ENCODE measurements at places on chromosomes 5 and 9.

DNA sequence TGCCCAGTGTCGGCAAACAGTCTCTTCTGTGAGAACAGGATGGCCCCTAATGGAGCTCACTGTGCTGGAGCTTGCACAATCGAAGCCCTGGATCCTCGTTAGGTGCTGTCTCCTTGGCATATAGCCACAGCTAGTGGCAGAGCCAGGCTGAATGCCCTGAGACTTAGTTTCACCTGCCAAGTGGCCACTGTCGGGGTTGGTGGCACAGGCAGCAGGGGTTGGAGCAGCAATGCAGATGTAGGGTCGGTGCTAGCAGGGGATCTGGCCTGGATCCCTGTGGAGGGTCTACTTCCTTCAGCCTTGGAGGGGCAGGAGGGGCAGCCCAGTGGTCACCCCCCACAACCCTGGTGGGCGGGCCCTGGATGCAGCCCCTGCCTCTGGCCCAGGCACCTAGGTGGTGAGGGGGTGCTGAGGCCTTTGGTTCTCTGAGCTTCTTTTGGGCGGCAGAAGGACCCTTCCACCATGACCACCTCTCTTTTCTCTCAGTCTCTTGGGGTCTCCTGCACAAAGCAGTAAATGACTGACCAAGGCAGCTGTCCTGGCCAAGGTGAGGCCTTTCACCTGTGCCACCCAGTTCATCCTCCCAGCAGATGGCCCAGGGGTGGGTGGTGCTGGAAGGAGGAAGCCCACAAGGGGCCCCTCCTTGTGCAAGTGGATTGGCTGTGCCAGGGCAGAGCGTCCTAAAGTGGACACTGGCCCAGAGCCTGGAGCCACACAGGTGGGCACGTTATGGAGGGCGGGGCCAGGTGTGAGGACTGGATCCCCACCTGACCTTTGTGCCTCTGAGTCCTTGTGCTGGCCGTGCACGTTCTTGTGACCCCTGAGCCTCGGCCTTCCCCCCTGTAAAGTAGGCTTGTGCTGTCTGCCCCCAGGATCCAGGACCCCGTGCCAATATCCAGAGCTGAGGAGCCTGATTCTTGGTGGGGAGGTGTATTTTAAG is 44.8 kb downstream of the PHF2 start:
- DNase-seq, result no peak

- DNase-seq, result no peak
These were observed 90.3 kb downstream of the ADAMTSL1 start for GRCh38 chr9:18564018-18564880.

- DNase-seq, result peak; percentile 34
These were observed 60.2 kb downstream of the MELK start for GRCh38 chr9:36632892-36633291.

DNA sequence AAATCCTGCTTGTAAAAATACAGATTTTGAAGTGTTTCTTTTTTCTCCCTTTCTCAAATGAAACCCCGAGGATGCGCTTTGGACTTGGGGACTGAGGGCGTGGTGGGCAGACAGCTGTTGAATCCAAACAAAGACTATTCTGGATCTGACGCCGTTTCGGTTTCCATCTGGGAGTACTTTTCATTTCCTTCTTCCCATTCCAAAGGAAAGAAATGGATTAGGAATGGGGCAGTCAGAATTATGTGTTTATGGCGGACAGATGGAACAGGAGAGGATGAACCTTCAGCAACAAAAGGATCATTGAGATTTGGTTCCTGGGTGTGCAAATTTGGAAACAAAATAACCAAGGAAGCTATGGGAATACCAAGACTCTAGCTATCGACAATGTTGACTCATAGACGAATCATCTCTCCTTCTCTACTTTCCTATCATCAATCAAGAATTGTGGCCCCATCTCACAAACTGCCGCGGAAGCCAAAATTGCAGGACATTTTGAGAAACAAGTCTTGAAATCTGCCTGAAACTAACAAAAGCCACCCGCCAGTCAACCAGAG is 300.6 kb downstream of the PARP8 start:
- DNase-seq, result no peak

DNA sequence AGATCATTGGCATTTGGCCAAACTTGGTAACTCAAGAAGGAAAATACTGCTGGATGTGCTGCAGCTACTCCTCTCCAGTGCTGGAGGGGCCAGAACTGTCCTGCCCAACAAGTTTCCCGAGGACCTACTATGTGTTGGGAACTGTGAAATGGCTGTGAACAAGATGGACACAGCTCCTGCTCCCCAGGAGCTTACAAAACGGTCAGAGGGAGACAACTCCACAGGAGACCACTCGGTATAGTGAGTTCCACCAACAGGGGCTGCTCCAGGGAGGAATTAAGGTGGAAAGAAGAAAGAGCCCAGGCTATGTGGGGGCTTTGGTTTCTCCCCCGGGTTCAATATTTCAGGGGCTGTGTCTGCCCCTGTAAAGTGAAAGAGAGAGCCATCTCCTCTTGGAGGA is 78.8 kb downstream of the GNA14 start:
- no peak for DNase-seq

DNA sequence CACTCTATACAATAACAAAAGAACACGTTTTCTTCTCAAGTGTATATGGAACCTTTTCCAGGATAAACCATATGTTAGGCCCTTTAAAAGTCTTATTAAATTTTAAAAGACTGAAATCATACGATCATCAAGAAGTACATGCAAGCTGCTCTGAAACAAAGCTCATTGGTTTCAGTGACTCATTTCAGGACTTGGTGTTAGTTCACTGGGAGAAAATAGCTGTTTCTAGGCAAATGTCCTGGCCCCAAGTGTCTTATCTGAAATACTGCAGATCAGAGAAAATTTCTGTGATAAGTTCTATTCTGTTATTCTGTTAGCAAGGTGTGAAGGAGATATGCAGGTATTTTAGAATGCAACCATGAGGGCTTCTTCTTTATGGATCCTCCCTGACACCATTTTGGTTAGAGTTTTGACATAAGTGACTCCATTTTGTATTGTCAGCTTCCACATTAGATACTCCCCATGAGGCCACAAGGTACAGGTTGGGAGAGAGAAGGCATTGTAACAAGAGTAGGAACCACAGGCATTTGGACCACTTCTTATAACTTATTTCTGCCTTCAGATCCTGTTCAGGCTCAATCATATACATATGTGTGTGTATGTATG is 7.5 kb upstream of the CCDC180 start:
- peak; percentile 79 for DNase-seq

DNA sequence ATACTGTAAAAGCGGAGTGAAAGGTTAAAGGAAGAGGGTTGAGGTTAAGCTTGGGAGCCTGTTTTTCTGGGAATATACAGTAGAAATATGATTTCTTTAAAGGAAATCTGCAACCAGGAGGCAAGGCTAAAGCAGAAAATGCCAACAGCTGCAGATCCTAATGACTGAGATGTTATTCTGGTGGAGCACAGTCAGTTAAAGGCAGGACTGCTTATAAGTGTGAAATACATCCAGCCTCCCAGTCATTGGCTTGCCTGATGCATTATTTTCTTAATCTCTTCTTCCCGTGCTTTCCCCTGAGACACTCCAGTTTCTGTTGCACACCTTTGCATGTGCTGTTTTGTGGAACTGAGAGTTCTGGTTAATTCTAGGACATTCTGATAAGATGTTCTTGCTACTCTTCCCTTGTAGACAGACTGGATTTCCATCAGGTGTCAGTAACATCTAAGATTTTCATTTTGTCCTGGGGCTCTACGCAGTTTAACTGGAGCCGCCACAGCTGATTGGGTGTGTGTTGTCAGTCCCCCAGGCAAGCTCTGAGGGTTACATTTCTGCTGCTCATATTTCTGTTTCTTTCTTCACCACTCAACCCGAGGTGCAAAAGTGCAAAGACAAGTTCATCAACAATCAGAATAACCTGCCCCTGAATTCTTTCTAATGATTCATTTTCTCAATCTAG is 44.4 kb downstream of the CAST start:
- DNase-seq, result peak; percentile 9

- DNase-seq, result peak; percentile 13
These were observed 80.3 kb downstream of the IQGAP2 start for GRCh38 chr5:76483433-76483832.

DNA sequence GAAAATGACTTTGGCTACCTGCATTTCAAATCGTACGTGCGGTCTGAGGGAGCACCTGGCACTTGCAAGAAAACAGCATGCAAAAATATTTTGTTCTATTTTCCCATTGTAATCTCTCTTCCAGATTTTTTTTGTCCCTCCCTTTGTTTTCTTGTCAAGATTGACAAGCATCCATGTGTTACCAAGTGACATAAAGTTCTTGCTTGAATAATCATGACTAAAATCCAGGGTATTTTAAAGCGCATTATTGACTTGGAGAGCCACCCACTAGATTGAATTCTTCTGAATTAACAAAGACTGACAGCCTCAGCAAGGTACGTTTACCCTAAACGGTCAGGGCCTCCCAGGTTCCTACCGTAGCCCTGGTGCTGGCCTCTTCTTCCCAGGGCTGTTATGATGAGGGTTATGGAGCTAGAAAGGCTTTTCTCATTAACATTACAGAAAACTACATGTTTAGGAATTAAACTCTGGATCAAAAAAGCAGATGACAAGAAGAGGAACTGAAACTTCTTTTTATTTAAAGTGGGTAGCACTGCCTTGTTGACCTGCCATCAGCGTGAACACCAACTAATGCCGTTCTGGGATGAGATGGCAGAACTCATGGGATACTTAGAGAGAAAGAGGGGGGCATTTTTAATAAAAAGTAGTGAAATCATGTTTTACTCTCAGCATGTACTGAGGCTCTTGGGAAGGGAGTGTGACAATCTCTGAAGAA is 297.0 kb downstream of the EFNA5 start:
- no peak for DNase-seq

DNA sequence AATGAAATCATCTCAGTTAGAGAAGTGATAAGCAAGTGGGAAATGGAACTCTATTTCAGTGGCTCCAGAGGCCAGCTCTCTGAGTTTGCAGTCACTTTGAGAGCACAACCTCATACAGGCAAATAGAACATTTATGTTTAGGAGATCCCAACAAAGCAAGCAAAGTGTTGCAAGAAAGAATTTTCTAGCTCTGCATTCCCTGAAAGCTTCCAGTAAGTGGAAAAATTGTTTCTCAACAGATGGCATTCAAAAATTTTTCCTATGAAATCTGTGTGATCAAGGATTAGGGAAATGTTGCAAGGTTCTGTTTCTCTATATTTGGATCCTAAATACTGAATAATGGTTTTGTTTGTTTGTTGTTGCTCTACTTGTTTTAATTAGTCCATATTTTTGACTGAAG is 764.2 kb upstream of the ZNF608 start:
- DNase-seq, result no peak

- DNase-seq, result no peak
These were observed 29.5 kb upstream of the PLIN2 start for GRCh38 chr9:19156805-19157204.

DNA sequence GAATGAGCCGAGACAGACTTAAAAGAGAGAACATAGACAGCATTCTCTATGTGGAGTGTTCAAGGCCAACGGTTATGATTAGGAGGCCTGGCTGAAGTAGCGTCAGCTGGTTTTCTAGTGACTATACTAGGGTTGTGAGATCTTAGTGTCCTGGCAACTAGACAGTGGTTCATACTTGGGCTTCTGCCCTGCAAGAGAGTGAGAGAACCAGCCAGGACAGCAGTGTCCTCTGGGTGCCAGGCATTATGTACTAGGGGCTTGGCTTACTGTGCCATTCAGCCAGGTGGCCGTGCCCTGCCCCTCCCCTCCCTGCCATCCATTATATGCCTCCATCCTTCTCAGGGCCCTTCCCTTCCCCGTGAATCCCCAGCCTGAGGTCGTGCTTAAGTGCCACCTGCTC is 56.8 kb downstream of the TRIO start:
- no peak for DNase-seq

- DNase-seq, result no peak
These were observed 125.3 kb downstream of the SYK start for GRCh38 chr9:90926936-90927335.

DNA sequence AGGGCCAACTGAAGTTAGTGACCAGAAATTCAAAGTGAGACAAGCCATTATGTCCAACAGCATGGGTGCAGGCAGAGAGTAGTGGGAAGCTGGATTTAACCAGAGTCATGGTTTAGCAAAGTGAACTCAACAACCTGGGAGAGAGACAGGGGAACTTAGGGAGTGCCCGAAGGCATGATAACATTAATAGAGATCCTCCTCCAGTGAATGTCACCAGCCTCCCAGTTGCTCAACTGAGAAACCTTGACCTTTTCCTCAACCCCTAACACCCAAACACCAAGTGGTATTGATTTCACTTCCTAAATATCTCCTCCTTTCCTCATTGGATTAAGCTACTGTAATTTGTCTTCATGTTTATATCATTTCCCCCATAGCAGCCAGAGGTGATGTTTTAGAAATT is 42.6 kb downstream of the HMGCS1 start:
- DNase-seq, result no peak

- no peak for DNase-seq
These were observed 202.9 kb upstream of the MSX2 start for GRCh38 chr5:174521449-174521848.

DNA sequence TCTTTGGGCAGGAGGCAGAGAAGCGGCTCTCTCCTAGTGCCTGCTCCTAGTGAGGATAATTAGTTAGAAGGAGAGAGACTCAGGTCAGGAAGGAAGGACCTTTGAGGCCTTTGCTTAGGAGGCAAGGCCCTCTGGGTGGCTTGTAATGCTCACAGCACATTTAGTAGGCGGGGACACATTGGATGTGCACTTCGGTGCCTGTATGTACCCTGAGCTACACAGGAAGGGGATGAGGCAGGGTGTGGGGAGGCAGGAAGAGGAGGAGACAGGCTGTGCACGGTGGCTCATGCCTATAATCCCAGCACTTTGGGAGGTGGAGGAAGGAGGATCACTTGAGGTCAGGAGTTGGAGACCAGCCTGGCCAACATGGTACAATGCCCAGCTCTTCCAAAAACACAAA is 7.2 kb upstream of the LCN2 start:
- DNase-seq, result no peak

- no peak for DNase-seq
These were observed 28.7 kb downstream of the TGFBI start for GRCh38 chr5:136057401-136058038.

GRCh38 chr5:169944115-169944514 is 36.2 kb downstream of the INSYN2B start:
- no peak for DNase-seq

DNA sequence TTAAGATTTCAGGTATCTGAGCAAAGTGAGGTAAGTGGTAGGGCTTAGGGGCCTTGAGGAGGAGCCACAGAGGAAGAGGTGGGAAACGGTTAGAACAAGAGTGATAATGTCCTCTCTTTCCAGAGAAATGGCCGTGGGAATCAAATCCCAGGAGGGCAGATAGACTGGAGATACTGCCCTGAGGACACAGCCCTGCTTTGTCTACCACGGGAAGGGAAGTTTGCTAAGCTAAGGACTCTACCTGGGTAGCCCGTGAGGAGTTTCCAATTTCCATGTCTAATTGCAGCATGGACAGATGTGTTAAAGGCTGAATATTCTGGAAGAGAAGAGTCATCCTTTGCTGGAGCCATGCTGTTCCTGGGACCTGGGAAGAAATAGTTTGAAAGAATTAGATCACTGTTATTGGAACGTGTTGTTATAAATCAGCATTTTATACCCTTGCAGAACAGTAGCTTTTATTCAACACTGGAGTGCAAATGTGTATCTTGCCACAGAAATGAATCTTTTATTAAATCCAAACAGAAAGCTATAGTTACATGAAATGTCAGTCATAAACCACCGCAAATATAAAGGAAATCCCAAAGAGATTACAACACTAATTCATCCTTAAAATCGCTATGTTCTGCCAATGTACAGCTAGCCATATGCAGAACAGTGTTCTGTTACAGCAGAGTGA is 133.2 kb upstream of the LHFPL2 start:
- DNase-seq, result no peak
